ENCODE measurements at places on chromosomes 1 and 21. TPM values are rescaled to one million over a fixed set of nuclear protein-coding genes. Genes with fewer than 3 reads are reported as not detected.

The MAP10 gene
- 1.5 TPM for total RNA-seq

The PSMD4 gene
- 139 TPM for total RNA-seq

The JAM2 gene
- total RNA-seq: 3.0 TPM

The SLC26A9 gene
- not detected for total RNA-seq

The S100A9 gene
- total RNA-seq: not detected

The LDLRAD1 gene
- total RNA-seq: not detected

The OR2T29 gene
- not detected for total RNA-seq

The IL19 gene
- total RNA-seq: not detected

The KCNJ9 gene
- 0.08 TPM for total RNA-seq

- DNase-seq: no peak
Observed at GRCh38 chr1:14625996-14626395, 27.5 kb downstream of the KAZN start.

GRCh38 chr1:207444514-207445217 is 9.5 kb upstream of the CR2 start:
- DNase-seq: no peak

- no peak for DNase-seq
Observed at GRCh38 chr1:209510063-209510462, 73.5 kb upstream of the CAMK1G start.

DNA sequence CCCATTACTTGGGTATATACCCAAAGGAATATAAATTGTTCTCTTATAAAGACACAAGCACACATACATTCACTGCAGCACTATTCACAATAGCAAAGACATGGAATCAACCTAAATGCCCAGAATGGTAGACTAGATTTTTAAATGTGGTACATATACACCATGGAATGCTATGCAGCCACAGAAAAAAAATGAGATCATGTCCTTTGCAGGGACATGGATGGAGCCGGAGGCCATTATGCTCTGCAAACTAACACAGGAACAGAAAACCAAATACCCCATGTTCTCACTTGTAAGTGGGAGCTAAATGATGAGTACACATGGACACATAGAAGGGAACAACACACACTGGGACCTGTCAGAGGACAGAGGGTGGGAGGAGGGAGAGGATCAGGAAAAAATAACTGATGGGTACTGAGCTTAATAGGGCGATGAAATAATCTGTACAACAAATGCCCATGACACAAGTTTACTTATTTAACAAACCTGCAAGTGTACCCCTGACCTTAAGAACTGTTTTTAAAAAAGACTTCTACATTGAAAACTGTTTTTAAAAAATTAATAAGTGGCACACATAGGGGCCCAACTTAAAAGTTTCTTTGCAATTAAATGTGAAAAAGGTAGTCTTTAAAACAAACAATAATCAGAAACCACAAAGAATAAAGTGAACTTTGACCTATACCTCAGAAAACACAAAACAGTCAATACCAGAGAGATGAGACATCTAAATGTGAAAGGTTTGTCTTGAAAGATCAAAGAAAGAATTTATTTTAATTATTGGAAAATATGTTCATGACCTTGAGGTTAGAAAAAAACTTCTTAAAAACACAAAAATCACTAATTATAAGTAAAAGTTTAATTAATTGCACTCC is 75.2 kb downstream of the CDC42BPA start:
- DNase-seq: no peak

DNA sequence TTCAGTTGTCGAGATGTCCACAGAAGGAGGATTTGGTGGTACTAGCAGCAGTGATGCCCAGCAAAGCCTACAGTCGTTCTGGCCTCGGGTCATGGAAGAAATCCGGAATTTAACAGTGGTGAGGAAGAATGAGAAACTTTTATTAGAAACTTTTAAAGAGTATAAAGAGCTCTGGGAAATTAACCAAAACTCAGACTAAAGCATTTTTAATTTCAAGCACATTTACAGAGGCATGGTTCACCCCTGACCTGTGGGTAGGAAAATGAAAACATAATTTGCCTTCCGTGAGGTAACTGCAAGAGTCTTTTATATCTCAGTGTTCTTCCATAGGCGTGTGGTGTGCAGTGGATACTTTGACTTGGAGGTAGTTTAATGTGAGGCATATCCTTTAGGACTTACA is 44.8 kb upstream of the KCNQ4 start:
- DNase-seq: no peak

DNA sequence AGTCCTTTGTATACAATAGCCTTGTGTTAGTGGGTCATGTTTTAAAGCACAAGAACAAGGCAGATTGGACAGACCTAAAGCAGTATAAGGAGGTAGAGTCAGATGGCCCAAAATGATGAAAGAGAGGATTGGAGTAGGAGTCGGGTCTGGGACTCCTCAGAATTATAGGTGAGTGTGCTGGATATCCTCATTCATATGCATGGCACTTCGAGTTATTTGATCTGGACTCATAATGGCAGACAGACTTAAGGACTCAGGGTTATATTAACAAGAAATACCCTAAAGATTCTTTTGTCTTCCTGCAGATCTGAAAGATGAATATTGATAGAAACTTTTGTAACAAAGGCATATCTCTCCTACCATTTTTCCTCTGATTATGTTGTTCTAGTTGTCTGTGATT is 92.7 kb downstream of the GABPA start:
- no peak for DNase-seq

GRCh38 chr1:240682166-240682858 is 70.4 kb upstream of the GREM2 start:
- DNase-seq: no peak

DNA sequence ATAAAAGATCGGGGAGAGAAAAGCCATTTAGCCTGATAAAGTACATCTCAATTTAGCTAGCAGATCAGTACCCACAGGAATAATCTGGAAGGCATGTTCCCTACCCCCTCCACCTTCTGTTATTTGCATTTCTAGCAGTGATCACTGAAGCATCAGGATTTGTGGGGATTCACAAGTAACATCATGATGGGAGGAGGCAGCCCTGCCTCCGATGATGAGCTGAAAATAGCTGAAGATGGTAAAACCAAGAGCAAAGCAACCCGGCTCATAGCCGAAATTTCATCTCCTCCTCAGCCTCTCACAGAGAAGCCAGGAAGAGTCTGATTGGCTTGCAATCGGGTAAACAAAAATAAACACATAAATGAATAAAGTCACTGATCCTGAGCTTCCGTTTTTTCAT is 2.4 kb downstream of the CCSAP start:
- no peak for DNase-seq

DNA sequence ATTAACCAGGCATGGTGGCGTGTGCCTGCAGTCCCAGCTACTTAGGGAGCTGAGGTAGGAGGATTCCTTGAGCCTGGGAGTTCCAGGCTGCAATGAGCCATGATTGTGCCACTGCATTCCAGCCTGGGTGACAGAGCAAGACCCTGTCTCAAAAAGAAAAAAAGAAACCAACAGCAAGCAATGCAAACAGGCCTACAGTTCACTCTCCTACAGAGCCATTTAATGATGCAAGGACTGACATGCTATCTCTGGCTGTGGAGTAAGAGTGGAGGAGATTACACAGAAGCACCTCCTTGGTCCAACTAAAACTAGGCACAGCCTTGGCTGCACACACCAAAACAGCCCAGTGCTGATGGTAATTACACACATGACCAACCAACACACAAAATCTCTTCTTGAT is 127.5 kb upstream of the SOD1 start:
- DNase-seq: no peak

DNA sequence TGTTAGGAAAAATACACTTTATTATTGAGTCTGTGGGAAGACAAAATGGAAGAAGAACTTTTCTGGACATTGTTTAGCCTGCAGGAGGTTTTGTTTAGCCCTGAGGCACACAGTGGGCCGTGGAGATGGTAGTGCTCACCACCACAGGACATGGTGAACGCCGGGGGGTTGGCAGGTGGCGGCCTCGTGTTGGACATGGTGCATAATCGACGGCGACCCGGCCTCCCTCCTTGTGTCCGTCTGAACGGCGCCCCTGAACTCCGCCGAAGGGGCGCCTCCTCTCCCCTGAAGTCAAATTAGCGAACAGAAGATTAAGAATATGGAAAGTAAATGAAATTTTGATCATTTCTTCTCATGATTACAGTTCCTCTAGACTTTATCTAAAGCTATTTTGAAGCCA is 126.4 kb downstream of the PCBP3 start:
- no peak for DNase-seq

DNA sequence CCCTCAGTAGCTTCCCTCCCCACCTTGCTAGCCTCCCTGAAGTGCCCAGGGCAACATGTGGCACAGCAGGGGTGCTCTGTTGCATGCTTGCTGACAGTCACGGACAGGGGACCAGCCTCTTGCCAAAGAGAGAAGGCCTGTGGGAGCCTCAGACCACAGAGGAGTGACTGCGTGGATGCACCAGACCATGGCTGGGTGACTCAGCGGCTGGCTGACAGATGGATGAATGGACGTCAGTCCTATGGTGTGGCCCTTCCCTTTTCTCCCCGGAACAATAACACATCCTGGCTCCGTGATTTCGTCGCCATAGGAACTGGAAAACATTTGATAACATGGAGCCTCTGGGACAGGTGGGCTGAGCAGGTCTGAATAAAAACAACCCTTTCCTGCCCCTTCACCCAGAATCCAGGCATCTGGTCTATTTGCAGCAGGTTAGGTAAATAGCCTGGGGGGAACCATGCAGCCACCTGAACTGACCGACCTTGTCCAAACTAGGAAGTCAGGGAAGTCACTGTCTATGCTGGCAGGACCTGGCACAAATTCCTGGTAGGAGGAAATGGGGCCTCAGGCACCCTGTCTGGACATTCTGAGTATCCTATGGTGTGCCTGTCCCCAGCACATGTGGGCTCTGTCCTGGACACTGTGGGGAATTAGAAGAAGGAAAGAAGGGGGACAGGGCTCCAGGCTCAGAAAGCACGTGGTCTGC is 53.3 kb downstream of the NENF start:
- DNase-seq: peak; percentile 88

- peak; percentile 53 for DNase-seq
Observed at GRCh38 chr21:38806942-38807284, 1.2 kb downstream of the ETS2 start.

DNA sequence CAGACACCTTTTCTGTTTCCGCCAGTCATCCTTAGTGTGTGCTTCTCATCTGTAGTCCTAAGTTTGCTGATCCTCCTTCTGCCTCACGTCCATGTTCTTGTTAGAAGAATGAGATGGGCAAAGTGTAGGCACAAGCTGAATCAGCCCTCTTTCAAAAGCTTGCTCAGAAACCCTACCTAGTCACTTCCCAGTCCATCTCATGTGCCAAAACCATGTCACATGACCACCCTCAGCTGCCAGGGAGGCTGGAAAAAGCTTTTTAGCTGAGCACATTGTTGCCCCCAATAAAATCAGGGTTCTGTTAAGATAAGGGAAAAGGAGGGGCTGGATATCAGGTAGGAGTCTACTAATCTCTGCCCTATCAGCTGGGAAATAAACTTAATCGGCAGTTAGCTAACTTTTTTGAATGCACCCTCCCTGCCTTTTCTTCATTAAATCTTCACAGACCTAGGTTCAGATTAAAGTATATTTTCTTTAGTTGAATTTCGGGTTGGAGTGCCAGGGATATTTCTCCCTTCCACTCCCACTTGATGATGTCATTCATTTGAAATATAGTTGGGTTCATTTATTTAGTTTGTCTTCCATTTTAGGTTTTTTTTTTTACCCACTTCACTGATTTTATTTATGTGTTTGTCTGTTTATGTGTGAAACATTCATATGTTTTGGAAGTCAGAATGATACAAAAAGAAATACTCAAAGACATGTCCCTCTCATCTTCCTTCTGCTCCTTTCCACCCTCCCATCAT is 129.2 kb downstream of the ROR1 start:
- DNase-seq: peak; percentile 65

- no peak for DNase-seq
Observed at GRCh38 chr1:11789126-11790067, 16.4 kb downstream of the MTHFR start.
